ENCODE measurements at places on chromosomes 4 and X.

- DNase-seq = no peak
These were observed 141.5 kb downstream of the MAGEB17 start for GRCh38 chrX:16308773-16309172.

DNA sequence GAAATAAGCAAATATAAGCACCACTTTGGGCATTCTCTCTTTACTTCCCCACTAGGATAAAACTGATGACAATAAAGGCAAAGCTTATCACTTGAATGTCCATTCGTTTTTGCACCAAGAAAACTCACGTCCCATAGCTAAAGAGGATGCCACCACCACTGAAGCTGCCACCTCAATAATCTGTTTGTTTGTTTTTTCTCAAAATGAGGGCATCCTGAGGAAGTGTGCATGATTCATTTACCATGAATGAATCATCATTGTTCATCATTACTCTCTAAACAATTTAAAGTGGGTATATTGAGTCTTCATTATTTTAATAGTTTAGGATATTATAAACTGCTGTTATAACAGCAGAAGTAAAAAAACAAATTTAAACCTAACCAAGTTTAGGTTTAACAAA lies 168.2 kb downstream of the DCTD start:
- no peak for DNase-seq

DNA sequence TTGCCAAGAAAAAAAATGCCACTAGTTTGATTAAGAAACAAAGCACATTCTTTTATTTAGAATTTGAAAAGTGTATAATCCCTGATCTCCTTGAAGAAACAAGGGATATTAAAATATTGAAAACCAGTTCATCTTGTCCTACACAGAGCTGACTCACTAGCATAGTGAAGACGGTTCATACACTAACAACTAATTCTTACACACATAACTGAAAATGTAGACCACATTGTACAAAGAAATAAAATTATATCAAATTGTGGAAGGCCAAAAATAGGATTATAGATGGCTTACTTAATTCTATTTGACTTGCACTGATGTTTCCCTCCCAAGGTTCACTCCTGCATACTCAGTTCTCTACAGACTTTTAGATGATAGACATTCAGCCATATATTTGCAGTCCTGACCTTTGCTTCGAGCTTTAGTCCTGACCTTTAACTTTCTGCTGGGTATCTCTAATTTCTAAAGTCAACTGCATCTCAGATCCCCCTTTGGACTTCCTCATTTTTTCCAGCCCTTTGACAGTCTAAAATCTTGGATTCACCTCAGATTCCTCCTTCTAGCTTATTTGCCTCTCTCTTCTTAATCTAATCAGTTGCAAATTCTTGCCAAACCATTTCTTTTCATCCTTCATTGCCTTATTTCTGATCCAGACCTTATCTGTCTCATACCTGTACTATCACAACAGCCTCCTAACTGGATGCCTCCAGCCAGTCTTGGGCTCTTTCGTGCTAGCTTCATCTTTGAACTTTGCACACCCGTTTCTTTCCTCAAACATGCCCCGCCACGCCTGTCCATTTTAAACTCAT lies 4.5 kb upstream of the WWC2 start:
- DNase-seq = no peak

- DNase-seq = no peak
These were observed 50.5 kb downstream of the OCRL start for GRCh38 chrX:129590596-129590995.

DNA sequence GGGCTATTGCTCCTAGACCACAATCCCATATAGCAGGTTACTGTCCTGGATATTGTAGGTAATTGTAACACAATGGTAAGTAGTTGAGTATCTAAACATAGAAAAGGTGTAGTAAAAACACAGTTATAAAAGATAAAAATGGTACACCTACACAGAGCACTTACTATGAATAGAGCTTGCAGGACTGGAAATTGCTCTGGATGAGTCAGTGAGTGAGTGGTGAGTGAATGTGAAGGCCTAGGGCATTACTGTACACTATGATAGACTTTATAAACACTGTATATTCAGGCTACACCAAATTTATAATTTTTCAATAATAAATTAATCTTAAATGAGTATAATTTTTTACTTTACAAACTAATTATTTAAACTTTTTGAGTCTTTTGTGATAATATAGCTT lies 425.7 kb downstream of the PABPC4L start:
- DNase-seq = no peak

- DNase-seq = peak; percentile 12
These were observed 54.0 kb downstream of the JADE1 start for GRCh38 chr4:128863312-128864075.

GRCh38 chr4:112147697-112148096 lies 2.4 kb downstream of the FAM241A start:
- no peak for DNase-seq

DNA sequence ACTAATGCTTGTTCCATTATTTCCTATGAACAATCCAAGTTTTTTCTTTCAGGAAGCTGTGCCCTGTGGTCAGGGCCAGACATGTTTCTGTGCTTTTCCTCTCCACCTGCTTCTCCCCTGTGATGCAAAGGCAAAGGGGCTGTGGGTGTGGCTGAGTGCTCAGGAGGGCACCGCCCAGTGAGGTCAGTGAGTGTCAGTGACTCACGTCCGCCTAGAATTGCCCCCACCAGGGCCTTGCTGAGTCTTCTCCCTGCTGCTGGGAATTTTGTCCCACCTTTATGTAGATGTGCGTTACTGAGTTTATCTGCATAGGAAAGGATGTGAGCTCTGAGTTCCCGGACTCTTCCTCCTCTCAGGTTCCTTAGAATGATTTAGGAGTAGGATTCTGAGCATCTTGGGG lies 283.2 kb downstream of the DCHS2 start:
- no peak for DNase-seq

DNA sequence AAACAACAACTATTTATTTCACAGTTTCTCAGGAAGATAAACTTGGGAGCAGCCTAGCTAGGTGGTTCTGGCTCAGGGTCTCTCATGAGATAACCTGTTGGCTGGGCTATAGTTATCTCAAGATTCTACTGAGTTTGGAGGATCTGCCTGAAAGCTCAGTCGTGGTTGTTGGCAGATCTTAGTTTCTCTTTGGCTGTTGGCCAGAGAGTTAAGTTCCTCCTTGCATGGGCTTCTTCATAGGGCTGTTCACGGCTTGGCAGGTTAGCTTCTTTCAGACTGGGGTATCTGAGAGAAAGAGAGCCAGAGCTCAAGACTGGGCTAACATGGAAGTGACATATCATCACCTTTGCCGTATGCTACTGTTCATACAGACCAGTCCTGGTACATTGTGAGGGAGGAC lies 28.7 kb downstream of the SEC24B start:
- no peak for DNase-seq

DNA sequence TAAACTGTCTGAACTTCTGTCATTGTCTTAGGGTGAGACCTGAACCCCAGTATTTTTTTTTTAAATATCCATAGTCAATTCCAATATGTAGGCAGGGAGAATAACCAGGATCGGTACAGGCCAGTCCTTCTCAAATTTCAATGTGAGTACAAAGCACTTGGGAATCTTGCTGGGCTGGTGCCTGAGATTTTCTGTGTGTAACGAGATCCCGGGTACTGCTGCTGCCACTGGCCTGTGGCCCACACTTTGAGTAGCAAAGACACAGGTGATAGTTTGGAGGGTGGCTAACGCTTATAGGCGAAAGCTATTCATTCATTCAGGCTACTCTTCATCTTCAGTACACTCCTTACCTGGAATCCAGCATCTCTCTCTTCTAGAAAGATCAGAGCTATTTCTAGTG lies 923.6 kb upstream of the TENM3 start:
- no peak for DNase-seq

DNA sequence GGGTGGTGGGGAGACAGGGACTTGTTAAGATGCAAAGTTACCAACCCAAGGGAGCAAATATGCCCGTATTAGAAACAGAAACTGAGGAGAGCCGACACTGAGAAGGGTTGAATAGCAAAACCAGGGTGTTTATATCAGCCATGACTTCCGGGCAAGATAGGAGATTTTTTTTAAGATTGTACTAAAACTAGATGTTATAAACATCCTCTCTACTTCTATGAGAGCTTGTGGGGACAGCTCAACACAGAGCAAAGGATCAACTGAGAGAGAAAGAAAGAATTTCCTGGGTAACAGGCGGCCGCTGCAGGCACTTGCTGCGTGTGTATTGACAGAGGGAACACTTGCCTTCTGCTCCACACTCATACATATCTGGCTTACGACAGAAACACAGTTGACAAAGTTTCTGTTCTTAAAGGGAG lies 49.1 kb upstream of the FBXW7 start:
- no peak for DNase-seq

- DNase-seq = no peak
These were observed 26.9 kb downstream of the NKX1-1 start for GRCh38 chr4:1379351-1379781.

- no peak for DNase-seq
These were observed 7.6 kb downstream of the CYBB start for GRCh38 chrX:37787423-37787869.

DNA sequence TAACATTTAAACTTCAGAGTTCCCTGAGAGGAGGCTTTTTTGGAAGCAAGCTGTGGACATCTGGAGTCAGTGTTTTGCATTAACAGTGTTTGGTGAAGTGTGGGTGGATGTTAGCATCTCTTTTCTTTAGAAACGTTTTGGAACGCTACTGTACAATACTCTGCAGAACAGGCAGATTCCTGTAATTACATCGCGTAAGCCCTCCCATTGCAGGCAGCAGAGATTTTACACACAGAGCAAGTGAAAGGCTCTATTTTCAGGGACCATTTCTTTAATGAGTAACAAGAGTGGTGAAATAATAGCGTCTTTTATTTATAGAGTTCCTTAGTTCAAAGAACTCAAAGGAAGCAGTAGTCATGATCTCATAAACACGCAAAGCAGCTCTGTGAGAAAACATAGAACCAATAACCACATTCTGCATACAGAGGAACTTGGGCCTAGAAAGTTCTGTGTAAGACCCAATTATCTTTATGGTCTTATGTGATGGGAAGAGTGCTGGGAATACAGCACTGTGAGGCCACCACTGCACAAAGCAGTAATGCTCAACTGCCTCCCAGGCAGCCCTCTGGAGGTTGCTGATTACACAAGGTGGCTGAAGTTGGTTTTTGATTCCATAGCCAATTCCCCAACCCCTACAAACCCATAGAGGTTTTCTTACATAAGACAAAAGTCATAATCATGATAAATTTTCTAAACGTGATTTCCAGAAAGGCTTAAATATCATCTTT lies 298.7 kb upstream of the EPHA5 start:
- no peak for DNase-seq

GRCh38 chr4:85370400-85371032 lies 104.4 kb upstream of the ARHGAP24 start:
- no peak for DNase-seq

DNA sequence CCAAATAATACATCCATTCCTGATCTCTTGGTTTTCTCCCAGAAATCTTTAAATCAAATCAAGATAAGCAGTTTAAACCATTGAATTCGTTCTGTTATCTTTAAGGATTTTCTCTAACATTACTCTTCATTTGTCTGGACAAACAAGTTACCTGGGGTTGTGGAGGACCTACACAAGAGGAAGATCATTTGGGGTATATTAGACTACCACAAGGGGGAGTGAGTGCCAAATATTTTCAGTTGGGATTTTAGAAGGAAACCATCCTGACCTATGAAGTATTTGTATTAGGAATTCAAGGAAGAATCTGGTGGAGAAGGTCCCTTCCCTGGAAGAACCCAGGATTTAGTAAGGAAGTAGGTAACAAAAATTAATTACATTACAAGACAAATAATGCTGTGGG lies 12.0 kb upstream of the DCHS2 start:
- DNase-seq = peak; percentile 2

DNA sequence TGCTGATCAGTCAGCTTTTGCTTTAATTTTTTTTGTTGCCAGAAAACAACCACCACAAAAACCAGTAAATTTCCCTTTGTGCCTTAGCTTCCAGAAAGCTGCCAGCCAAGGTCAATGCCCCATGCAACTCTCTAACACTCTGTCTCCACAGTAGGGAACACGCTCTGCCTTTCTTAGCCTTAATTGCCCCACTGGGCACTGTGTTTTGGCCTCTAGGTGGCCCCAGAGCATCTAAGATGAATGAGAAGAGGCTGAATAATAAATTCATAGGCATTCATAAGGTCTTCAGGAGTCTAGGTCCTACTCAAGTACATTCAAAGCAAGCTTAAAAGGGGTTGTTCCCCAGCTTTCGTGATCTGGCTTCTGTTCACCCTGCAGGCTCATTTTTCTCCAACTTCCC lies 57.7 kb upstream of the PASD1 start:
- DNase-seq = no peak

GRCh38 chr4:78343682-78344081 lies 207.9 kb upstream of the ANXA3 start:
- DNase-seq = no peak

DNA sequence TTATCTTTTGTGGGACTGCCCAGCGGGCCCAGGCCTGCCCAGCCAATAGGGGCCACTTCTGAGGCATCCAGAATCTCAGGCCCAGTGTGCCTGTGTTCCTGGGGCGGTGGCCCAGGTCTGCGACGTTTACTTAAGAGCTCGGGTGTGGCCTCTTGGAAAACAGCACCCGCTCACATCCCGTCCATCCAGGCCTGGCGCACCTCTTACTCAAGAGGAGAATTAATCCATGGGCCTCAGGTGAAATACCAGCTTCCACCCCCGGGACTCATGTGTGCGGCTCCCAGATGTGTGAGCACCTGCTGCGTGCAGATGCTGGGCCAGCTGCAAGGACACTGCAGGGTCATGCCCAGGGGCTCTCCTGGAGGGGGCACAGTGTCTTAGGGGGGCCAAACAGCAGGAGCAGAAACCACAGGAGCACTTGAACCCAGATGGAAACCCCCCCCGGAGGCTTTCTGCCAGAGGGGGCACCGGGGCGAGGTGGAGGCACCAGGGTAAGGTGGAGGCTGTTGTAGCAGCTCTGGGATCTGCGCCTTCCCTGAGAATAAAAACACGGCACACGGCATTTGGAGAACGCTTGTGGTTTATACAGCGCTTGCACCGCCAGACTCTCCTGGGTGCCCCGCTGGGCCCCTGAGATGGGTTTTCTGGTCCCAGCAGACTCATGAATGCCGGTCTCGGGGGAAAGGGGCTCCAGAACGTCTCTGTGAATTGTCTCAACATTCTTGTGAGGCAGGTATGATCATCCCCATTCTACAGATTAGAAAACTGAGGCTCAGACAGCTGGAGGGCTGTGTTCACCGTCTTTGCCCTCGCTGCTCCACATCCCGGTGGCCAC lies 2.8 kb downstream of the PSAPL1 start:
- no peak for DNase-seq

- no peak for DNase-seq
These were observed 1.9 kb upstream of the MAMLD1 start for GRCh38 chrX:150361070-150361776.
